ENCODE measurements at places on chromosomes 5 and 9. TPM values are rescaled to one million over a fixed set of nuclear protein-coding genes. Genes with fewer than 3 reads are reported as not detected.

GRCh38 chr5:159021901-159022556, 77.7 kb downstream of the EBF1 start:
- peak; percentile 96 for DNase-seq

GRCh38 chr5:177599731-177600507, at the start of gene B4GALT7:
B4GALT7 (plus strand) TSS chr5:177600132; CDS start chr5:177600211, 79 bp downstream.
- peak; percentile 87 for DNase-seq

Gene HAVCR2
- total RNA-seq: not detected

- DNase-seq: no peak
These were observed 117.5 kb downstream of the MED10 start for GRCh38 chr5:6260846-6261245.

DNA sequence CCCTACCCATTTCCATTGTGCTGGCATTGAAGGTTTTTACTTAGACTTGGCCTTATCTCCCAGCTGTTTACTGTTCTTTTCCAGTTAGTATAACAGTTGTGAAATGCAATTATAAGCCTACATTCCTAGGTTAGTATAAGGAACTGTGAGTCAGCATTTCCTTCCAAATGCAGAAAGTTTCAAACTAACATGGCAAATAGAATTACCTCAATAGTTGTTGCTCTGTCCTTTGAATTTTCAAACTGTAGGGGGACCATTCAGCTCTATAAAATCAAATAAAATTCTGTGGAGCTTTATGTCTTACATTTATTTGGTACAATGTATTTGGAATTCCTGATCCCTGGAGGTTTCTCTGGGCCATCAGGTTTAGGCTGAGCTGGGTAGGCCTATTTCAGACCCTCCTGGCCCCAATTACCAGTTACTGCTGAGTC, 47.2 kb downstream of the ARHGEF28 start:
- DNase-seq: no peak

GRCh38 chr5:74322944-74323343, 317.6 kb downstream of the ENC1 start:
- DNase-seq: no peak

Gene FOXD4L4
- not detected for total RNA-seq

Gene CCNI2
- 0.27 TPM for total RNA-seq
